ENCODE measurements at places on chromosomes 3 and 15. TPM values are rescaled to one million over a fixed set of nuclear protein-coding genes. Genes with fewer than 3 reads are reported as not detected.

- DNase-seq = no peak
- H3K27ac ChIP-seq = no peak overlapping the region
- no peaks in the 10 kb centered on the region for H3K4me1 ChIP-seq
- H3K4me3 ChIP-seq = no peak overlapping the region
- no peaks in the 10 kb centered on the region for H3K36me3 ChIP-seq
- H3K27me3 ChIP-seq = no peaks in the 10 kb centered on the region
Observed at GRCh38 chr3:106013971-106014370, 145.2 kb upstream of the CBLB start.

DNA sequence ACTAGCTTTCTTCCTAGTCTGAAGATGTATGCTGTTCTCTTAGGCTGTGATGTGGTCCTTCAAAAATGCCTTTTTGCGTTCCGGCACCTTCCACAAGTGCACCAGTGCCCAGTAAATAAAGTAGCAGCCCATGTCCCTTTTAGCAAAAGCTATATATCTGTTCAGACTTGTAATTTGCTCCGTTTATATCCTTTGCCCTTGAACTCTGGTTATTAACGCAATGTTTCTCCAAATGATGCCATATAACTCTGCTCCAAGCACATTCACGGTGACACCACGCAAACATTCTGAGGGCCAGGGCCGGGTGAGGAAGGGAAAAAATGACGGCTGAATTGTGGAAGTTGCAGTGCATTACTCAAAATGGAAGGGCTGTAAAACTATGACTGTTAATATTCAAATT, 1001.1 kb upstream of the NR2F2 start:
- H3K4me1 ChIP-seq = no peaks in the 10 kb centered on the region
- H3K27me3 ChIP-seq = no peaks in the 10 kb centered on the region
- no peak for DNase-seq
- H3K36me3 ChIP-seq = no peaks in the 10 kb centered on the region
- no peak overlapping the region for H3K4me3 ChIP-seq

- no peak overlapping the region for H3K27ac ChIP-seq
- no peaks in the 10 kb centered on the region for H3K27me3 ChIP-seq
- no peaks in the 10 kb centered on the region for H3K4me1 ChIP-seq
- H3K36me3 ChIP-seq = no peaks in the 10 kb centered on the region
- no peak for DNase-seq
Observed at GRCh38 chr15:56272454-56272853, 28.8 kb upstream of the RFX7 start.

GRCh38 chr15:96362755-96363651, 32.5 kb downstream of the NR2F2 start:
- H3K4me3 ChIP-seq = no peak overlapping the region
- H3K27ac ChIP-seq = no peak overlapping the region
- DNase-seq = no peak
- peaks cover 20% of the 10 kb centered on the region for H3K27me3 ChIP-seq
- no peaks in the 10 kb centered on the region for H3K36me3 ChIP-seq

DNA sequence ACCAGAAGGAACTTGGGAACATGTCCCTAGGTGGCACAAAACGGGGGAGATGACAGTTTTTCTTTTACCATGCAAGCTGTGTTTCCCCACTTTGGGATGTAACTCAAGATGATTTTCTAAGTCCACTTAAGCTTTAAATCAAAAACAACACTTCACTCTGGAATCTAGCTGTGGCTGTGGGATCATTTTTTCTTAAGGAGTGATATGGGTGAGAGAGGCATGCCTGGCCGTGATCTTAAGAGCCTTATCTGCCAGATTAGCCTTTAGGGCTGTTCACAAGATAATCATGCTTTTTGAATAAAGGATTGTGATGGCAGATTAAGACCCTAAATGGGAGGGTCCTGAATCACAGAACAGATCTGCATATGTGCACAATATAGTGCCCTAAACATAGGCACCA, 384.8 kb upstream of the SEMA6D start:
- no peak overlapping the region for H3K27ac ChIP-seq
- no peaks in the 10 kb centered on the region for H3K27me3 ChIP-seq
- H3K4me3 ChIP-seq = no peak overlapping the region
- H3K36me3 ChIP-seq = no peaks in the 10 kb centered on the region
- no peak for DNase-seq

GRCh38 chr15:55872471-55872870, 120.9 kb downstream of the NEDD4 start:
- no peaks in the 10 kb centered on the region for H3K36me3 ChIP-seq
- no peaks in the 10 kb centered on the region for H3K27me3 ChIP-seq
- no peaks in the 10 kb centered on the region for H3K4me1 ChIP-seq
- no peak overlapping the region for H3K27ac ChIP-seq
- DNase-seq = no peak

DNA sequence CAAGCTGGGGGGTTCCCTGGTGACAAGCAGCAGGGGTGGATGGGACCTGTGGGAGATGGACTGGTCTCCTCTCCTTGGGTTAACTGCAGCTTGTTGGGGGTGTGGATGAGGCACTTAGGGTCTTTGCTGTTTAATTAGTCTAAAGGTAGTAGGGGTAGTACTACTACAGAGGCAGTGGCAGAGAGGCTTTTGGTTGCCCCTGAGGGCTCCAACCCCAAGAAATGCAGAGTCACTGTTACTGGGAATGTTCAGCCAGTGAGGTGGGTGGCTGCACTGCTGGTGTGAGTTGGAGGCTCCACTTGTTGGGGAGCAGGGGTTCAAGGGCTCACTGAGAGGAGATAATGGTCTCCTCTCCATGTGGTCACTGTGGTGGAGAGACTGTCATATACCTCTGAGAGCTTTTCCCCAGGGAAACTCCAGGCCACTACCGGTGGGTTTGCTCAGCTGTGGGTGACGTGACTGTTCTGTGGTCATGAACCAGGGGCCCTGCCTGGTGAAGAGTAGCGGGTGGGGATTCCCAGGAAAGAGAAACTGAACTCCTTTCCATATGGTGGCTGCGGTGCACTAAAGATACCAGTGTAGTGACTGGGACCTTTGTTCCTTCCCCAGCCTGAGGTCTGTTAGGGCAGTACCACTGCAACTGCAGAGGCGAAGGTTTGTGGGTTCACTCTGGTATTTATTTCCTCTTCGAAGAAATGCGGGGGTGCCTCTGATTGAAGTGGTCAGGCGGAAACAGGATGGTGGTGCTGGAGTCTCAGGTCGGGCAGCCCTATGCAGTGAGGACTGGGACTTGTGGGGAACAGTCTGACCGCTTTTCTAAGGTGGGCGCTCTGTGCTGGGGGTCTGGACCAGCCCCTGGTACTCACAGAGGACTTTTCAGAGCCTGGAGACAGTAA, 68.9 kb upstream of the TNFSF10 start:
- H3K27me3 ChIP-seq = no peaks in the 10 kb centered on the region
- H3K4me3 ChIP-seq = no peak overlapping the region
- H3K27ac ChIP-seq = peak overlapping the region; percentile 61
- DNase-seq = peak; percentile 57
- H3K36me3 ChIP-seq = no peaks in the 10 kb centered on the region
- H3K4me1 ChIP-seq = peaks cover 3% of the 10 kb centered on the region

DNA sequence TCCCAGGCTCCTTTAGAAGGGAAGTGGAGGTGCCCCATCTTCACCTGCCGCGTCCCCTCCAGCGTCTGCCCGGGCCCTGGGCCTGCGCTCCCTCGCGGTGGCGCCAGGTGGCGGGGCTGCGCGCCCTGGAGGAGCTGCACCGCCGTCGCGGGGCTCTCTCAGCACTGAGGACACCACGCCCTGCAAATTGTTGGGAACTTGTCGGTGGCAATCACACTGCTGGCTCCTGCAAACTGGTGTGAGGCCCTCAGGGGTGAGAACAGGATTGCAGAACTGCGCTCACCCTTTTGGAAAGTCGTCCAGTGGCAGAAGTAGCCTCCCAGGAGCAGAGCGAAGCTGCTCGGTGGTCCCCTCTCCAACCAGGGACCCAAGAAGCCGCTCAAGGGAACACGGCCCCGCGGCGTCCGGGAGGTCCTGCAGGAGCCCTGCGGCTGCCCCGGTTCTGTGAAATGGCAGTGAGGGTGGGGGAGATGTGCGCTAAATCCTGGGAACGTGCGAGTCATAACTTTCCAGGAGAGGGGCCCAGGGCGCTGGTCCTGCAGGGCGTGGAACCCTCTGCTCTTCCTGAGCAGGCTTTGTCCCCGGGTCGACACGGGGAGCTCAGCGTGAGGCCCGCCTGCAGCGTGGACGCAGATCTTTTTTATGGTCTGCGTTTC, 995 bp upstream of the LRRK1 start:
- H3K27me3 ChIP-seq = no peaks in the 10 kb centered on the region
- peak overlapping the region; percentile 88 for H3K27ac ChIP-seq
- peaks cover 4% of the 10 kb centered on the region for H3K36me3 ChIP-seq
- DNase-seq = peak; percentile 74
- H3K4me3 ChIP-seq = peak overlapping the region; percentile 82

DNA sequence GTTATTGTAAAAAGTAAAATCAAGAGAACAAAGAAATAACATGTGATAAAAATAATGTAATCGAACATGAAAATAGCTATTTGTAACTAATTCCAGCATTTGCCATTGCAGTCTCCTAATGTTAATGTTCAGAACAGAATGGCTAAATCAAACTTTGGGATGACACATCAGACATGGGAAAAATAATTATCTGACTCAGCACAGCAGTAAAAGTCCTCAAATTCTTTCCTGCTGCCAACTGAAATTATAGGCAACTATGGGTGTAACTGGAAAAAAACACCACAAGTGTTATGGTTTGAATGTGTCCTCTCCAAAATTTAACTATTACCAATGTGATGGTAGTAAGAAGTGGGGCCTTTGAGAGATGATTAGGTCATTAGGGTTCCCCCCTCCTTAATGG, 446.7 kb downstream of the C3orf38 start:
- no peak overlapping the region for H3K4me3 ChIP-seq
- DNase-seq = no peak
- no peak overlapping the region for H3K27ac ChIP-seq
- no peaks in the 10 kb centered on the region for H3K36me3 ChIP-seq
- H3K27me3 ChIP-seq = no peaks in the 10 kb centered on the region

DNA sequence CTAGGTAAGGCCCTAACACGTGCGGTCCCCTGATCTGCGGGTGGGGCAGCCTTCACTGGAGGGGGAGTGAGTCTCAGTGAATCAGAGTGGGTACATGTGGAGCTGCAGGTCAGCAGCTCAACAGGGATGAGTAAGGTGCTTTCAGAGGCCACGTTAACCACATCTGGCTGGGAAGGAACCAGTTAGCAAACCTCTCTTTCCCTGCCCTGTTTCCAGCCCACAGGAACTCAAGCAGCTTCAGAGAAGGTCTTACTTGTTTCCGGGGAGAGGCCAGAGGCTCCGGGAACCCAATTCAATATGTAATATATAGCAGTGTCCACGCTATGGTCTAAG, 175.3 kb downstream of the XXYLT1 start:
- DNase-seq = no peak
- H3K4me1 ChIP-seq = no peaks in the 10 kb centered on the region
- H3K27me3 ChIP-seq = no peaks in the 10 kb centered on the region
- H3K4me3 ChIP-seq = no peak overlapping the region
- peak overlapping the region; percentile 76 for H3K27ac ChIP-seq

- DNase-seq = no peak
- H3K4me1 ChIP-seq = no peaks in the 10 kb centered on the region
- H3K27me3 ChIP-seq = no peaks in the 10 kb centered on the region
- H3K36me3 ChIP-seq = no peaks in the 10 kb centered on the region
Observed at GRCh38 chr15:92290359-92290992, 103.2 kb upstream of the ST8SIA2 start.

DNA sequence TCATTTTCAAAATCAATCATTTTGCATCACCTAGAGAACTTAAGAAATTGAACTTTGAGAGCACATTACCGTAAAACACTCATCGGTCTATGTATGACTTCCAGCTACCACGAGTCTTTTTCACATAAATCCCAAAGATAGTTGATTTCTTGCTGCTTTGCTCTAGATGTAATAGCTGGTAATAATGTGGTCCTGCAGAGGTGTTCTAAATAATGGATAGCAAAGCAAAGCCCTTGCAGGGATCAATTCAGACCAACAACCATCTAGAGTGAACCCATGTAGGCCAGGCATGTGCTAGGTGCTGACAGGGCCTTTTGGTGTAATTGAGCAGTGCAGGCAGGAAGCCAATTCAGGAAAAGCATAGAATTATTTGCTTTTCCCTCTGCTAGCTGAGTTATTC, 26.1 kb upstream of the C3orf80 start:
- DNase-seq = no peak
- H3K27ac ChIP-seq = no peak overlapping the region
- no peaks in the 10 kb centered on the region for H3K4me1 ChIP-seq
- no peaks in the 10 kb centered on the region for H3K36me3 ChIP-seq
- H3K4me3 ChIP-seq = no peak overlapping the region

- no peak overlapping the region for H3K4me3 ChIP-seq
- no peak for DNase-seq
- no peak overlapping the region for H3K27ac ChIP-seq
- H3K27me3 ChIP-seq = no peaks in the 10 kb centered on the region
Observed at GRCh38 chr15:39922462-39923092, 2.5 kb upstream of the GPR176 start.

- no peaks in the 10 kb centered on the region for H3K36me3 ChIP-seq
- H3K4me1 ChIP-seq = no peaks in the 10 kb centered on the region
- H3K27ac ChIP-seq = no peak overlapping the region
- no peak overlapping the region for H3K4me3 ChIP-seq
- DNase-seq = peak; percentile 14
Observed at GRCh38 chr3:126464997-126465396, 10.7 kb downstream of the ZXDC start.

DNA sequence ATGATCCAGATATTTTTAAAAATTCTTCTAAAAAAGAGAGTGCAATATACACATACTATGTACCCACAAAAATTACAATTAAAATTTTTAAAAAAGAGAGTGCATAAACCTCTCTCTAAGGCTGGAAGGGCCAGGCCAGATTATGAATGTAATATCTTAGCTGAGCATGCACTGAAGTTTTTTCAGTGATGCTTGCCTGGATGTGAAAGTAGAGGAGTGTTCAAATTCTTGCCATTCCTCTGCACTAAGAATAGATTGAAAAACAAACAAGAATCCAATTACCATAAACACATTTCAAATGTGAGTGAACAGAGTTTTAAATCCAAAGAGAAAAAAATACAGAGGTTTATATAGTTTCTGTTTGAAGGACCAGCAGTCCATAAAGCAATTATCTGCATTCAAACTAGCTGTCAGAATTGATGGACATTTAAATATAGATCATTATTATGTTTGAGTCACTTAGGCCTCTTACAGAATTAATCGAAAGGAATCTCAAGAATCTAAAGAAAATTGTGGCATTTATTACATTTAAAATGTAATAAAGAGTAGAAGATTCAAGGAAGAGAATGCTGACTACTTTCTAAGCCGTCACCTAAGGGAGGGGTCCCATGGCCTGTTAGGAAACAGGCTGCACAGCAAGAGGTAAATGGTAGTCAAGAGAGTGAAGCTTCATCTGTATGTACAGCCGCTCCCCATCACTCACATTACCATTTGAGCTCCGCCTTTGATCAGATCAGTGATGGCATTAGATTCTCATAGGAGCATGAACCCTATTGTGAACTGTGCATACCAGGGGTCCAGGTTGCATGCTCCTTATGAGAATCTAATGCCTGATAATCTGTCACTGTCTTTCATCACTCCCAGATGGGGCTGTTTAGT, 159.3 kb upstream of the MDFIC2 start:
- H3K36me3 ChIP-seq = no peaks in the 10 kb centered on the region
- no peaks in the 10 kb centered on the region for H3K4me1 ChIP-seq
- no peak overlapping the region for H3K27ac ChIP-seq
- no peak overlapping the region for H3K4me3 ChIP-seq
- no peak for DNase-seq

Gene TXNRD3
- 3.2 TPM for total RNA-seq

Gene CILP
- 20.6 TPM for total RNA-seq

Gene TNNC1
- total RNA-seq = not detected

Gene CAMK2N2
- not detected for total RNA-seq

Gene RFTN1
- total RNA-seq = 42.5 TPM

Gene SLC12A1
- not detected for total RNA-seq

Gene ALCAM
- 19.8 TPM for total RNA-seq
